ENCODE measurements at places on chromosomes 2 and 18.

GRCh38 chr18:49730951-49731391 is 82.4 kb downstream of the ACAA2 start:
- no peak for DNase-seq

DNA sequence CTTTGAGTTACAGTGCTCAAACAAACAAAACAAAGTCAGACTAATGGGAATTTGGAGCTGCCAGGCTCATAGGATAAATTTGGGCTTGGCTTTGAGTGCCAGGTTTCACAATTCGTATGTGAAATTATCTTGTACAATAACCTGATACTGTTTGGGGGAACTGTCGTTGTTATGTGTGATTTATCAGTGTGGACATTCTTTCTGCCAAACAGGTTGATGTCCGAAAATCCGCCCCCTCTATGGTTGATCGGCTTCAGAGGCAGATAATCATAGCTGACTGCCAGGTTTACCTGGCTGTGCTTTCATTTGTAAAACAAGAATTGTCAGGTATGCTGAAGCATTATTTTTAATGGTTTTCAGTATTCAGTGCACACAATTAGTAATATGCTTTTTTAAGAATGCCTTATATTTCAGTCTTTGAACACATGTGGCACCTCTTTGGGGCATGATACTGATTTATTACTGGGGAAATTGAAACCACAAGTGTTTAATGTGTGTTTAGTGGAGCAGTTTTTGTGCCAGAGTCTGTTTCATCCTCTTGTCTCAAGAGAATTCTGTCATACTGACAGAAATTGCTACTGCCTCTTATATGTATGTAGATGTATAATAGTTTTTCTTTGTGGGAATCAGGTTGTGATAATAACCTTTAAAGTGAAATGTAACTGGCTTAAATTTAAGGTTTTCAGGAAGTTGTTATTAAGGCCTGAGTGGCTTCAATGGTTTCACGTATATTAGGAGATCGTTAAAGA is 54.6 kb downstream of the TTC39C start:
- no peak for DNase-seq

GRCh38 chr18:67568166-67568565 is 51.6 kb upstream of the DSEL start:
- DNase-seq: no peak

DNA sequence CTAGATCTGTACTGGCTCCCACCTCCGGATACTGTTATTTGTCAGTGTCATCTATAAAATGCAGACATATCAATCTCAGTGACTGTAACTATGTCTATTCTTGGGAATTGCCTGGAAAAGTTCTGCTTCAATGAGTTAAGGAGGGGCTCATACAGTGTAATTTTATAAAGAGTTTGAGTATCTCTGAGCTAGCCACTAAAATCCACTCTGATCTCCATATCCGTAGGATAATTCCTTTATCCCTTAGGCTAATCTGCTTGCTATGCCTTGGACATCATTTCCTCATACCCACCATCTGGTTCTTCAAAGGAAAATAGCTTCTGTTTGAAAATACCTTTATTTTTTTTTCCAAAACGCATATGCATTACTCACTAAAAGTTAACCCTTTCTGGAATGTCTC is 863.2 kb downstream of the SUCLG1 start:
- no peak for DNase-seq

DNA sequence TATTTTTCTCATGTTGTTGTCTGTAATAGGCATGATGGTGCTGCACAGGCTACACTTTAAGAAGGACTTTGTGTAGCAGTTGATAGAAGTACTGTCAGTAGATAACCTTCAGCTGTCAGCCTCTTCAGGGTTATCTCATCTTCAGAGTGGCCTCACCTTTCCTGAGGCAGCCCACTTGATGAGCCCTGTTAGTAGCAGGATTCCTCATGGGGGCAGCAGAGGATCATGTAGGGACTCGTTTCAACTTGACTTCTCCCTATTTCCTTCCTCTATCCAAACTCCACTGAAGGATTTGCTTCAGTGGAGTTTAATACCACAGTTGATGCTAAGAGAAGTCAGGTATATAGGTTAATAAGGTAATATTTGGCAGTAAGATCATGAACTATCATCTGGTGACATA is 530.3 kb upstream of the FSIP2 start:
- DNase-seq: peak; percentile 4

DNA sequence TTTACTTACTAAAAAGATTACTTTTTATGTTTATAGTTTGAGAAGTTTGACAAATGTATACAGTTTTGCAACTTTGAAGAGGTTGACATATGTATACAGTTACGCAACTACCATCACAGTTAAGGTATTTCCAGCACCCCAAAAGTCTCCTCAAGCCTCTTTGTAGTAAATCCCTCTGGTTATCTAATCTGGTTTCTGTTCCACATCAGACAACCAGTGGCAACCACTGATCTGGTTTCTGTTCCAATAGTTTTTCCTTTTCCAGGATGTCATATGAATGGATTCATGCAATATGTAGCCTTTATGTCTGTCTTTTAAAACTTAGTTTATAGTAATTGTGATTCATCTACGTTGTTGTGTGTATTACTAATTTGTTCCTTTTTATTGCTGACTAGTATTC is 23.5 kb downstream of the IFIH1 start:
- DNase-seq: no peak

DNA sequence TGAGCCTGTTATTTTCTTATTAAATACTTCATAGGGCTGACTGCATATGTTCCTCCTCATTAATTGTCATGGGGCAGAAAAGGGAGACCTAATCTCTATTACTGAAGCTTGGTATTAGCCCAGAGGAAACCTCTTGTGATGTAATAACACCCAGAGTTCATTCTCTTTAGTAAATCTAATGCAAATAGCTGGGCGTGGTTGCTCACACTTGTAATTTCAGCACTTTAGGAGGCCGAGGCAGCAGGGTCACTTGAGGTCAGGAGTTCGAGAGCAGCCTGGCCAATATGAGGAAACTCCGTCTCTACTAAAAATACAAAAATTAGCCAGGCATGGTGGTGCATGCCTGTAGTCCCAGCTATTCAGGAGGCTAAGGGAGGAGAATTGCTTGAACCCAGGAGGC is 14.7 kb downstream of the DAW1 start:
- DNase-seq: no peak

- no peak for DNase-seq
These were observed 3.5 kb downstream of the PTMA start for GRCh38 chr2:231711677-231712450.

GRCh38 chr2:6168485-6168884 is 476.3 kb downstream of the SOX11 start:
- DNase-seq: no peak

GRCh38 chr2:167136879-167137596 is 248.8 kb downstream of the XIRP2 start:
- DNase-seq: no peak

DNA sequence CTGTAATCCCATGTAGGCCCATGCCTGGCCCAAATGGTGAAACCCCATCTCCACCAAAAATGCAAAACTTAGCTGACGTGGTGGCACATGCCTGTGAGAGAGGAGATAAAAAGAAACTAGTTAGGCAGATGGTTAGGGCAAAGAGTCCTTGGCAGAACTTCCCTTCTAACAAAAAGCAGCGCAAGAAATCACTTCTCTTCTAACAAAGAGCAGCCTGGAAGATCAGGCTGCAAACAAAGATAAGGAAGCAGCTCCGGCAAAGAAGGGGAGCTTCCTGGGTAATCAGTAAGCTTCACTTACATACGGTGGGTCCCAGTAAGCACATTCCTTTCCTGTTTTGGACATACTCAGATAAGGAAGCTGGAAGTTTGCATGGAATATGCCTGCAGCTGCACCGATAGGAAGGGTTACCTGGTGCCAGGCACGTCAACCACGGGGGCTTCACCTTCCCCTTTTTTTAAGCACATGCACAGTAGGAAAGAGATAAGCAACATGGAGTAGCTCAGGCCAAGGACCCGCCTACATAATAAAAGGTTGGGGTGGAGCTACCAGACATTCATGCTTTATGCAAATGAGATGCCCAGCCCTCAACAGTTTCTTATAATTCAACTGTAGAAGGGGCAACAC is 61.0 kb upstream of the SLC25A52 start:
- no peak for DNase-seq

DNA sequence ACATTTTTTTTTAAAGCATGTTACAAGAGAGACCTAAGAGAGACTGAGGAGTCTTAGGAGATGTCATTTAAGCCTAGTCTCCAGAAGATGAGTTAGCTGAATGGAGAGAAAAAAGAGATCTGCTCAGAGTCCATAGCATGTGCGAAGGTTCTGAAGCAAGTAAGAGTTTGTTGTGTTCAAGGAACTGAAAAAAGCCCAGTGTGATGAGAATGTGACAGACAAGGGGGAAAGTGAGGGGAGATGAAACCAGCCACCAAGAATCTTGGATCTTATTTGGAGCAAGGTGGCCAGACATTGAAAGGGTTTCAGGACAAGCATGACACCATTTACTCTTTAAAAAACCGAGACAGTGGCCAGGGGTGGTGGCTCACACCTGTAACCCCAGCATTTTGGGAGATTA is 5.2 kb upstream of the MOB1A start:
- DNase-seq: no peak

DNA sequence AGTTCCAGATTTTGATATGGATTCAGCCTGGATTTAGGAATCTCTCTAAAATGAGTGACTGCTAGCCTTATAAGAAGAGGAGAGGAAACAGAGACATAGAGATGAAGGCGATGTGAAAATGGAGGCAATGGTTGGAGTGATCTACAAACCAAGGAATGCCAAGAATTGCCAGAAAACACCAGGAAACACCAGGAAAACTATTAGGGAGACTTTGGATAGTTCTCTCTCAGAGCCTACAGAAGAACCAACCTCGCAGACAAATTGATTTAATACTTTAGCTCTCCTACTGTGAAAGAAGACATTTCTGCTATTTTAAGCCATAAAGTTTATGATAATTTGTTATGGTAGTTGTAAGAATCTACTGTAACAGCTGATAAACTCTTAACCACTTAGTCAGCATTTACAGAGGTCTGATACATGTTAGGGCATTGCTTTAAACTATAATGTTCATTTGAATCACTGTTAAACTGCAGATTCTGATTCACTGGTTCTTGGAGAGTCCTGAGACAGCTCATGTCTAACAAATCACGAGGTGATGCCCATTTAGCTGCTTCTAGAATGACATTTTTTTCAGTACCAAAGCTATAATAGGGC is 1702.6 kb upstream of the LRRTM1 start:
- DNase-seq: no peak

DNA sequence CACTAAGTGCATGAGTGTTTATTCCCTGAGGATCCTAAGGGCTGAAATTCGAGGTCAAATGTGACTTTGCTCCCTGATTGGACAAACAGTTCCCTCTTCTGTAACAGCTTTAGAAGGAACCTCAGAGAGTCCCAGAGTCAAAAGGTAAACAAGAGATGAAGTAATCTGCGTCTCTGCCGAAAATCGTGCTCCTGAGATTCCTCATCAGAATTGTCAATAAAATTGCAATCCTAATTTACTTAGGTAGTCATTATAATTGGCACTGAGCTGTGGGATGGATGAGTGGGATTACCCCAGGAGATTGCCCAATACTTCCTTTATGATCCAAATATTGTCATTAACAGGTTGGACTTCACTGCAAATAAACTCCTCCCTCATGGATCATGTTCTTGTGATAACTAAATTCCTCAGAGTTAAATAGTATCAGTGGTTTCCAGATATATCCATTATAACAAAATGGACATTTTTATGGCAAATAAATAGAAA is 907 bp upstream of the SUCLG1 start:
- no peak for DNase-seq

DNA sequence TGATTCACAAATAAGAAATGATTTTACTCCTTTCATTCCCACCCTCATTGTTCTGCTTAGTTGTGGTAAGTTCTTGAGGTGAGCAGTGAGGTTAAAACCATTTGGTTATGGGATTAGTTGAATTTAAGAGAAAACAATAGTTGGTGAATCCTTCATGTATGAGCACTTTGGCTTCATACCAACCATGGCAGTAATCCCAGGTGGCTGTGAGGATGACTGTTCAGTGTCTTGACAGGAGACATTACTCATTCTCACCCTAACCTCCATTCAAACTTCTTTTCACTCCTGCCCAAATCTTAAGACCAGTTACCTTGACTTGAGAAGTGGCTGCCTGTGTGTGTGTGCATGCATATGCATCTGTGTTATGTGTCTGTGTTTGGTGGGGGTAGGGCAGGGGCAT is 143.1 kb downstream of the SETBP1 start:
- DNase-seq: no peak

DNA sequence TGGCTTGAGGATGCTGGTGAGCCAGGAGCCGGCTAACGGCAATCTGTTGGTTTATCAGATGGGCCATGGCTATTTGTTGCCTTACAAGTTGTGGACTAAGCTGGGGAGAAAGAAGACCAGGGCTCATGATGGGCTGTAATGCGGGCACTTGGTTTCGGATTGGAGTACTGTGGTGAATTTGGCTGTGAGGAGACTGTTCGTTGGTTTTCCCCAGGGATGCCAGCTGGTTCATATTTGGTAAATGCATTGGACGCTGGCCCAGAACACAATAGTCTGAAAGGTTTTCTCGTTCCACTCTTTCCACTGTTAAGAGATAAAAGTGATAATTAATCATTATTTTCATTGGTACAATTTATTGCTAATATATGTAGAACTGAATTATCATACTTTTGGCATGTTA is 108.9 kb downstream of the SATB2 start:
- DNase-seq: no peak

DNA sequence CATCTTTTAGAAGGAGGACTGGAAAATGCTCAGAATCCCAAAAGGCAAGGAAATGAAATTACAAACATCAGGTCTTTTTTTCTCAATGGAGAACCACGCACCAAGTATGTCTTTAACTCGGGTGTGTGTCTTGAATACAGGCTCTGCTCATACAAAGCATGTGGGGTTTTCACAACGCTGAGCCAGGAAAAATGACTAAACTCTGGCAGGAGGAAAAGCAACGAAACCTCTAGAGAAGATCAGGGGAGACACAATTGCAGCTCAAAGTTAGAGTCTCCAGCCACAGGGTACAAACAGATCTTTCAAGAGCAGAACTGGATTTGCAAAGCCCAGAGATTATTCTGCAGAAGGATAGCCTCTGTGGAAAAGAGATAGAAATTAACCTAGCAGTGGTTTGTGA is 42.8 kb upstream of the TPO start:
- DNase-seq: no peak

GRCh38 chr2:220440731-220441130 is 813.3 kb downstream of the SLC4A3 start:
- DNase-seq: no peak

DNA sequence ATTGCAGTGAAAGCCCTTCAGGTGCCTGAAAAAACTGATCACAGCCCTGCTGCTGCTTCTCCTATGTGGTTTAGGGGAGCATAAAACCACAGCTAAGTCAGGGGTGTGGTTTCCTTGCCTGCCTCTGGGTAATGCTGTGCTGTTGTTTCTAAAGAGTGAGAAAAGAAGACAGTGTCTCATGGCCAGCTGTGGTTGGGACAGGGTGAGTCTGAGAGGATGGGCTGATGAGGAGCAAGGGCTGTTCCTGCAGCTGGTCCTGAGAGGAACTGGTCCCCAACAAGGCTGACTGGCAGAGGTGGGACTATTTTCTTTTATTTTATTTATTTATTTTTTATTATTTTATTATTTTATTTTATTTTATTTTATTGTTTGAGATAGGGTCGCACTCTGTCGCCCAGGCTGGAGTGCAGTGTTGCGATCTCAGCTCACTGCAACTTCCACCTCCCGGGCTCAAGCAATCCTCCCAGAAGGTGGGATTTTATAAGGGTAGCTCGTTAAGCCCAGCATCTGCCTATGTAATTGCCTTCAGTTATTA is 236.7 kb downstream of the FHOD3 start:
- no peak for DNase-seq

GRCh38 chr2:210158236-210158635 is 13.0 kb downstream of the KANSL1L start:
- DNase-seq: no peak

GRCh38 chr2:225766431-225766830 is 366.9 kb downstream of the NYAP2 start:
- no peak for DNase-seq

- no peak for DNase-seq
These were observed 94.8 kb upstream of the ARL5A start for GRCh38 chr2:151922845-151923666.

Data from DMS 273 treated with DMSO at 0.1 percent for 48 hours (cell line).